ENCODE measurements at places on chromosomes 4 and X.

DNA sequence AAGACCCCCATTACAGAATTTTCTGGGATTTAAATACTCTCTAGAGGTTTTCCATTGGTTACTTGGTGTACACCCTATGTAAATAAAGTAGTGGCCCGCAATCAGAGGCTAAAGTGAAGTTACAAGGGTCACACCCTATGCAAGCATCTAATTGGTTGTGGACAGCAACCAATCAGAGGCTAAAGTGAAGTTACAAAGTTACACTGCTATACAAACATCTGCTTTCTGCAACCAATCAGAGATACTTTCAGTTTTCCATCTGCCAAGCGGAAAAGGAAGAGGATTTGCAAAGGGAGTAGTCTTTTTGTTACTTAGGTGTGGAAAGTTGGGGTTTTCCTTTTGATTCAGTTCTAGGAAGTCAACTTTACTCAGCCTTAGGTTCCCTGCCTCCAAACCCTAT, 2.0 kb upstream of the ATRX start:
- DNase-seq: peak; percentile 16

- DNase-seq: peak; percentile 91
These were observed at the start of gene SRPX2 for GRCh38 chrX:100643956-100644860. SRPX2 (plus strand) TSS chrX:100644199; CDS start chrX:100646323, 2,124 bp downstream.

DNA sequence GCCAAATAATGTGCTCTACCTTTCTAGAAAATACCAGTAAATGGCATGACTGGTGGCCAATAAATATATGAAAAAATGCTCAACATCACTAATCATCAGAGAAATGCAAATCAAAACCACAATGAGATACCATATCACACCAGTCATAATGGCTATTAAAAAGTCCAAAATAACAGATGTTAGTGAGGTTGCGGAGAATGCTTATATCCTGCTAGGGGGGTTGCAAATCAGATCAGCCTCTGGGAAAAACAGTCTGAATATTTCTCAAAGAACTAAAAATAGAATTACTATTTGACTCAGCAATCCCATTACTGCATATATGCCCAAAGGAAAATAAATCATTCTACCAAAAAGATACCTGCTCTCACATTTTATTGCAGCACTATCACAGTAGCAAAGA, 115.1 kb downstream of the RASGEF1B start:
- DNase-seq: no peak

- no peak for DNase-seq
These were observed 3.8 kb upstream of the TXK start for GRCh38 chr4:48137846-48138245.

- no peak for DNase-seq
These were observed 1236.5 kb downstream of the FSTL5 start for GRCh38 chr4:160927311-160927710.

DNA sequence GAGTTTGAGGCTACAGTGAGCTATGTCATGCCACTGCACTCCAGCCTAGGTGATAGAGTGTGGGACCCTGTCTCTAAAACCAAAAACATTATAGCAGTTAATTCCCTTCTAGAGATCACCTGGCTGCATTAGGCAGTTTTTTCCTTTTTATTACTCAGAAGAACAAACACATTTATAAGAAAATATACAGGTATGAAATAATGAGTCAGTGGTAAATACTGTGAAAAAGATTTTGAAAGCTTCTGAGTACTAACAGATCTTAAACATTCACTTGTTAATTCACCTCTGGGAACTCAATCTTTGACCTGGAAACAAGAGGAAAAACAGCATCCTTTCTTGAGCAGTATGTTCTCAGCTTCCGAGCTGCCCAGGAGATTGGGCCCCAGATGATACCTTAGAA, 64.1 kb downstream of the UCHL1 start:
- DNase-seq: no peak

GRCh38 chr4:150909116-150909515, 106.0 kb downstream of the LRBA start:
- DNase-seq: no peak

DNA sequence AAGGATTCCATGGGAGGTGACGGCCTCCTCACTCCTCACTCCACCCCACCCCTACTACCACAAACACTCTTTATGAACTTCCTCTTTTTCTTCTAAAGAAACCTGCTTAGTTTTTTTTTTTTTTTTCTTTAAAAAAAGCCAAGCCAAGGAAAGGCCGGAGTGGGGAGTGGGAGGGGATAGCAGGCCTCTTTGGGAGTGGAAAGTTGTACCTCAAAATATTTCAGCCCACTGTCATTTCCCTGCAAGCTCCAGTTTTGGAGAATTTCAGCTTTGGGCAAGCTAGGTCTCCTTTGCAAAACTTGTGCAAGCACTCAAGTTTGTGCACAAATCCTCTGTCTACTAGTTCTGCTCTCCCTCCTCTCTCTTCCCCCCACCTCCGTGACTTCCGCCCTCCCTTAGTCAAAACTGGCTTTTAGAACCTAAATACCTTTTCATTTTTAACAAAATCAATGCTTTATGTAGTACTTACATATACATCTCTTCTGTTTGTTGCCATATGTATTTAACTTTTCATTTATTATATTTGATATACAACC, 512 bp upstream of the ANTXR2 start:
- DNase-seq: no peak

DNA sequence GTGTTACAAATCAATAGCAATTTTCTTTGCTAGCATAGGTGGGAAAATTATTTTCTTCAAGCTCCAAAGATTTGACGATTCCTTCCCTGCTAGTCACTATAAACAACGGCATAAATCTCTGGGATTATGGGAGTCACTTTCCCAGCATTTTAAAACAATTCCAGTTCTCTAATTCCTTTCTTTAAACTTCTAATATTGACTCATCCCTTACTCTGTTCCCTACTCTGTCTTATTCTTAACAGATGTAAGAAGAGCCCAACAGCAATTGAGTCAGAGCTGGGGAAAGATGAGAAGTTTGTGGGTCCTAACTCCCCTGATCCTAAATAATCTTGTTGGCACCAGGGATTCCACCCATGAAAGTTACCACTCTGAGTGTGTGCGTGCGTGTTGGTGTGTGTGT, 47.4 kb upstream of the IL21 start:
- peak; percentile 54 for DNase-seq

- DNase-seq: no peak
These were observed 636.3 kb upstream of the HTR2C start for GRCh38 chrX:113947548-113947947.

- peak; percentile 93 for DNase-seq
These were observed 172.7 kb downstream of the NHS start for GRCh38 chrX:17547658-17548057.
